ENCODE measurements at places on chromosomes 11 and 22. TPM values are rescaled to one million over a fixed set of nuclear protein-coding genes. Genes with fewer than 3 reads are reported as not detected.

The OR5B21 gene
- total RNA-seq: not detected

The GGT1 gene
- total RNA-seq: 0.97 TPM

The ADAMTS15 gene
- 2.2 TPM for total RNA-seq

The SLC39A13 gene
- total RNA-seq: 73.0 TPM

The MRPL11 gene
- 38.0 TPM for total RNA-seq

The PTPN5 gene
- not detected for total RNA-seq

The TTC36 gene
- 0.97 TPM for total RNA-seq

The RBMXL2 gene
- total RNA-seq: not detected

The TIMP3 gene
- 924 TPM for total RNA-seq

The ACTN3 gene
- not detected for total RNA-seq

The HEPHL1 gene
- total RNA-seq: 4.3 TPM

The H19 gene
- total RNA-seq: 161 TPM

The SAA2 gene
- 0.43 TPM for total RNA-seq

The TRIM6 gene
- 6.5 TPM for total RNA-seq

The FGF19 gene
- not detected for total RNA-seq

The OR51B4 gene
- not detected for total RNA-seq

The CARD16 gene
- total RNA-seq: 30.7 TPM

The CATSPER1 gene
- 0.43 TPM for total RNA-seq

The CADM1 gene
- total RNA-seq: 15.5 TPM

The TIGD3 gene
- total RNA-seq: under 0.01 TPM

The VSIG2 gene
- total RNA-seq: under 0.01 TPM

The VPREB3 gene
- not detected for total RNA-seq

The MUC5AC gene
- not detected for total RNA-seq

The MMP1 gene
- 281 TPM for total RNA-seq

The SBF2 gene
- 35.0 TPM for total RNA-seq

The MRGPRX4 gene
- not detected for total RNA-seq

The HTR3A gene
- total RNA-seq: not detected

The C11orf97 gene
- total RNA-seq: not detected

The MS4A15 gene
- not detected for total RNA-seq

The OR4A16 gene
- not detected for total RNA-seq

The GDPD4 gene
- 0.64 TPM for total RNA-seq

The CWC15 gene
- total RNA-seq: 35.0 TPM

The OR2AG2 gene
- 0.32 TPM for total RNA-seq

The HNRNPUL2 gene
- total RNA-seq: 17.3 TPM

The TRIM49C gene
- not detected for total RNA-seq

The RFPL2 gene
- not detected for total RNA-seq

The GLB1L2 gene
- total RNA-seq: not detected

The ENTHD1 gene
- not detected for total RNA-seq

The SMIM35 gene
- total RNA-seq: not detected

The CXCR5 gene
- not detected for total RNA-seq
